ENCODE measurements at places on chromosomes 5 and 9. TPM values are rescaled to one million over a fixed set of nuclear protein-coding genes. Genes with fewer than 3 reads are reported as not detected.

ENHO gene
- total RNA-seq = 3.4 TPM

TAS2R1 gene
- not detected for total RNA-seq

DNA sequence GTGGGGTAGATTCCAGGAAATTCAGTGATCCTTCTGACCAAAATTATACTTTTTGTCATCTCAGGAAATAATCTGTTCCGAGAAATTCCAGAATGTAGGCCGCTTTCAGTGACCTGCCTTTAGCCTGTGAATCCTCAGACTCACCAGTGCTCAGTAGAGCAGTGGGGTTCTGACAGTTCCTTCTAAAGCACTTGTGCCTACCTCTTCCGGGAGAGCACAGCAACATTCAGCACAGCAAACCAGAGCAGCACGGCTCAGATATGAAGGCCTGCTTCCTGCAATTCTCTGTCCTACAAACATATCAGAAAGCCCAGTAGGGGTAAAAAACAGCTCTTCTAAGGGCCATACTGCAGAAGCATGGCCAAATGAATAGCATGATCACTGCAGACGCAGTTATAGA is 15.0 kb downstream of the FANCC start:
- H3K4me1 ChIP-seq = no peaks in the 10 kb centered on the region
- no peak for DNase-seq
- peaks cover 3% of the 10 kb centered on the region for H3K36me3 ChIP-seq
- H3K27me3 ChIP-seq = no peaks in the 10 kb centered on the region

C9 gene
- 0.22 TPM for total RNA-seq

- no peaks in the 10 kb centered on the region for H3K36me3 ChIP-seq
- H3K27me3 ChIP-seq = peaks cover 9% of the 10 kb centered on the region
- DNase-seq = peak; percentile 49
- H3K4me3 ChIP-seq = no peak overlapping the region
- H3K27ac ChIP-seq = no peak overlapping the region
Measured at GRCh38 chr9:121494192-121494591, 5.5 kb downstream of the GGTA1 start.

DNA sequence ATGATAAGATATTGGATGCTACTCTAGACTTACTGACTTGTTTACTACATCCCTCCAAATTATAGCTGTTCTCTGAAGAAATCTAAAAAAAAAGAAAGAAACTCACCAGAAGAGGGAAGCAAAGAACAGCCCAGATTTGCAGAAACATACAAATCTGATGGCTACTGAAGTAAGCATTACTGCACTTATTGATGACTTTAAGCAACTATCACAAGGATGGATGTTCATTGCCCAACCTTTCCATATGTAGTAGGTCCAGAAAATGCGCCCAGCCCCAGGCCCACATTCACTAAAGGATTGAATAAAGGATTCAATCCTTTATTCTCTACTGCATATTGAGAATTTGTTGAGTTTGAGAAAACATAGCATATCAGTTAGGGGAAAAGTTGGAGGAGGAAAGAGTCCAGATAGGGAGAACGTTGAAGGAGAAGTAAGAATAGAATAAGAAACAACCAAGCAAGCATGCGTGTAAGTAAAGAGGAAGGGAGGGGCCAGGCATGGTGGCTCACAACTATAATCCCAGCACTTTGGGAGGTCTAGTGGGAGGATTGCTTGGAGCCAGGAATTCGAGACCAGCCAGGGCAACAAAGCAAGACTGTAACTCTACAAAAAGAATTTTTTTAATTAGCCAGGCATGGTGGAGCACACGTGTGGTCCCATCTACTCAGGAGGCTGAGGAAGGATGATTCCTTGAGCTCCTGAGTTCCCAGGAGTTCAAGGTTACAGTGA is 33.8 kb upstream of the DTWD2 start:
- no peak overlapping the region for H3K4me3 ChIP-seq
- peak; percentile 46 for DNase-seq
- H3K4me1 ChIP-seq = no peaks in the 10 kb centered on the region
- no peaks in the 10 kb centered on the region for H3K36me3 ChIP-seq
- no peaks in the 10 kb centered on the region for H3K27me3 ChIP-seq
- H3K27ac ChIP-seq = no peak overlapping the region

- no peaks in the 10 kb centered on the region for H3K27me3 ChIP-seq
- peak overlapping the region; percentile 86 for H3K27ac ChIP-seq
- peak overlapping the region; percentile 53 for H3K4me3 ChIP-seq
- no peaks in the 10 kb centered on the region for H3K36me3 ChIP-seq
Measured at GRCh38 chr5:54457094-54457862, 1.8 kb downstream of the HSPB3 start.

- no peak overlapping the region for H3K27ac ChIP-seq
- no peaks in the 10 kb centered on the region for H3K27me3 ChIP-seq
- no peaks in the 10 kb centered on the region for H3K4me1 ChIP-seq
- peaks cover 40% of the 10 kb centered on the region for H3K36me3 ChIP-seq
Measured at GRCh38 chr9:127318651-127319167, 54.1 kb downstream of the GARNL3 start.

IFNA17 gene
- total RNA-seq = not detected

PCDHGA3 gene
- total RNA-seq = 1.2 TPM

- H3K27ac ChIP-seq = no peak overlapping the region
- peaks cover 29% of the 10 kb centered on the region for H3K4me1 ChIP-seq
- no peak for DNase-seq
- peaks cover under 1% of the 10 kb centered on the region for H3K27me3 ChIP-seq
Measured at GRCh38 chr9:114060711-114061110, 17.4 kb downstream of the AMBP start.

DNA sequence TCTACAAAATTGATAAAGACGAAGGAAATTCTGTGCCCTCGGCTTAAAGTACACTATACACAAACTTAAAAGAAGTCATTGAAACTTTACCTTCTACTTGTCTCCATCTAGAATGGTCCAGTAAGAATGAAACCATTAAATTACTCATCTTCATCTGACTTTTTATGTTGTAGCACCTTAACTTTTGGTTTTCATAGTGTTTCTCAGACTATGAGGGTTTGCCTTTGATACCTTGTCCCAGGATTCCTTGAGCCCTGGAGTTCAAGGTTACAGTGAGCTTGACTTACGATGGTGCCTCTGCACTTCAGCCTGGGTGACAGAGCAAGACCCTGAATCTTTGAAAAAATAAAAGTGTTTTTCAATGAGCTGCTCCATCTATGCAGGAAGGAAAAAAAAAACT is 132.2 kb downstream of the CDC42SE2 start:
- no peaks in the 10 kb centered on the region for H3K27me3 ChIP-seq
- H3K4me1 ChIP-seq = no peaks in the 10 kb centered on the region
- H3K36me3 ChIP-seq = peaks cover 18% of the 10 kb centered on the region
- DNase-seq = no peak
- H3K27ac ChIP-seq = no peak overlapping the region

CRHBP gene
- 1.2 TPM for total RNA-seq

SEMA5A gene
- 26.5 TPM for total RNA-seq

MLANA gene
- total RNA-seq = not detected

- H3K4me3 ChIP-seq = no peak overlapping the region
- no peaks in the 10 kb centered on the region for H3K36me3 ChIP-seq
- no peaks in the 10 kb centered on the region for H3K4me1 ChIP-seq
- no peak for DNase-seq
- no peaks in the 10 kb centered on the region for H3K27me3 ChIP-seq
Measured at GRCh38 chr5:155912291-155912690, 414.7 kb upstream of the SGCD start.

SV2C gene
- under 0.01 TPM for total RNA-seq

DNA sequence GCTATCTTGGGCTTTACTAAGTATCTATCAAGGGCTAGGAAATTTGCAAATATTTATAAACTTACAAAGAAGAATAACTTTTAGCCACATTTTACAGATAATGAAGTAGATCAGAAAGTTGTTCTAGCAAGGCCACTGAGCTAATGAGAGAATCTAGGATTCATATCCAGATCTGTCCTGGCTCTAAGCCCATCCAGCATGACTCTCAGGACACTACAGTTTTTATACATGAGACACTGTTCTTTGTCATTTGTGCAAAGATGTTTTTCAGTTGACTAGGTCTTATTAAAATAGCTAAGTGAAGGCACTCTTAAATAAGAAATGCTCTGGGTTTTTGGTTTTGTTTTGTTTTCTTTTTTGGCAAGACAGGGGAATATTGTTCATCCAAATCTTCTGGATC is 273.1 kb downstream of the GABRB2 start:
- no peak overlapping the region for H3K27ac ChIP-seq
- H3K4me3 ChIP-seq = no peak overlapping the region
- DNase-seq = no peak
- H3K27me3 ChIP-seq = no peaks in the 10 kb centered on the region

HAND1 gene
- total RNA-seq = not detected

TLR4 gene
- total RNA-seq = 13.3 TPM

FRRS1L gene
- total RNA-seq = 1.9 TPM

- no peak overlapping the region for H3K4me3 ChIP-seq
- no peaks in the 10 kb centered on the region for H3K27me3 ChIP-seq
- peak overlapping the region; percentile 60 for H3K27ac ChIP-seq
Measured at GRCh38 chr5:72938206-72938605, 17.6 kb upstream of the FCHO2 start.

DOCK2 gene
- 4.5 TPM for total RNA-seq

DNA sequence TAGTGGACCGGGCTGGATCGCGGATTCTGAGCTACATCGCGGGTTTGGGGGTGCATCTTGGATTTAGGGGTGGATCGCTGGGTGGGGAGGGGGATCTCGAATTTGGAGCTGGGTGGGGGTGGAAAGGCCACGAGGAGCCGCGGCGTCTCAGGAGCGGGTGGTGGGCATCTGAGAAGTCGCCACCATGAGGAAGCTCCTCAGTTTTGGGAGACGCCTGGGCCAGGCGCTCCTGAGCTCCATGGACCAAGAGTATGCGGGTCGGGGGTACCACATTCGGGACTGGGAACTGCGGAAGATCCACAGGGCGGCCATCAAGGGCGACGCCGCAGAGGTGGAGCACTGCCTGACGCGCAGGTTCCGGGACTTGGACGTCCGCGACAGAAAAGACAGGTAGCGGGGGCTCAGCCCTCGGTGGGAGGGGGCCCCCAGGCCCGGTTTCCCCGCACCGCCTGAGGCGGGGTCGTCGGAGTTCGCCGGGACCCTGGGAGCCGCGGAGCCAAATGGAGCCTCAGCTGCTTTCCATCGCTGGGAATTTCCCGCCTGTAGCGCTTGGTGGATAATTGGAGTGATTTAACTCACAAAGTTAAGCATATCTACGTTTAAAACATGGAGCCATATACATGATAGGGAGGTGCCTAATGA is 376 bp downstream of the ANKRD18B start:
- H3K36me3 ChIP-seq = no peaks in the 10 kb centered on the region
- no peak for DNase-seq
- H3K27ac ChIP-seq = no peak overlapping the region

HCN1 gene
- 1.3 TPM for total RNA-seq

DNA sequence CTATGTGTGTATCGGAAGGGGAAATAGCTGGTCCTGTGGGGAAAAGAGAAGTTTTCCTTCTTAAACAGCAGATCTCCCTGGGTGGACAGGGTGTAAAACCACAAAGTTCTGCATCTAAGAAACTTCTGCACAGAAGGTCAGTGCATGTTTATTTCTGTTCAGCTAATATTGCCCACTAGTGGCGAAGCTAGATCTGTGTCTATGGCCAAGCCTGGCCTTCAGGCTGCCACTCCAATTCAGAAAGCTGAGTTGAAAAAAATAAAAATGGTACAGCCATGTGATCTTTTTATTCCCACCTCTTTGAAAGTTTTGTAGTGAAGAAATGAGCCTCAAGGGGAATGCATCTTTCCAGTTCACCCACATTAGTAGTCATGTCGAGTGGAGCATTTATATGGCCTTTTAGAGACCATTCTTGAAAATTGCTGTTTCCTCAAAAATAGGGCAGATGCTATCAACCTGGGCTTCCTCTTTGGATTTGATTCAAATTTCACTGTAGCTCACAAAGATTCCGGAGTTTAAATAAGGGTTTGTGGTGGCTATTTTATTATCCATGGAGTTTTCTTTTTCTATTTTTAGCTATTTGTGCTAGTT is 488.0 kb downstream of the PRELID2 start:
- DNase-seq = peak; percentile 29
- H3K4me3 ChIP-seq = no peak overlapping the region
- H3K27me3 ChIP-seq = no peaks in the 10 kb centered on the region

SPARC gene
- 4,650 TPM for total RNA-seq

ATP6V1G1 gene
- 82.1 TPM for total RNA-seq

- no peak for DNase-seq
- H3K27me3 ChIP-seq = no peaks in the 10 kb centered on the region
Measured at GRCh38 chr5:149297340-149298025, 25.8 kb downstream of the AFAP1L1 start.

KIF20A gene
- 17.8 TPM for total RNA-seq

SAXO1 gene
- 0.04 TPM for total RNA-seq

GRCh38 chr5:154756868-154757813 is 2.0 kb downstream of the LARP1 start:
- H3K27ac ChIP-seq = peak overlapping the region; percentile 92
- DNase-seq = peak; percentile 73
- peaks cover 2% of the 10 kb centered on the region for H3K36me3 ChIP-seq
- no peaks in the 10 kb centered on the region for H3K27me3 ChIP-seq
- peak overlapping the region; percentile 92 for H3K4me3 ChIP-seq

ABCA2 gene
- total RNA-seq = 8.3 TPM

DIRAS2 gene
- total RNA-seq = 0.93 TPM

- H3K27ac ChIP-seq = no peak overlapping the region
- H3K4me3 ChIP-seq = no peak overlapping the region
Measured at GRCh38 chr5:131749723-131750470, 46.9 kb downstream of the FNIP1 start.

- DNase-seq = no peak
- H3K27me3 ChIP-seq = no peaks in the 10 kb centered on the region
- no peak overlapping the region for H3K27ac ChIP-seq
- no peaks in the 10 kb centered on the region for H3K36me3 ChIP-seq
Measured at GRCh38 chr5:31153521-31153920, 40.0 kb upstream of the CDH6 start.

DNA sequence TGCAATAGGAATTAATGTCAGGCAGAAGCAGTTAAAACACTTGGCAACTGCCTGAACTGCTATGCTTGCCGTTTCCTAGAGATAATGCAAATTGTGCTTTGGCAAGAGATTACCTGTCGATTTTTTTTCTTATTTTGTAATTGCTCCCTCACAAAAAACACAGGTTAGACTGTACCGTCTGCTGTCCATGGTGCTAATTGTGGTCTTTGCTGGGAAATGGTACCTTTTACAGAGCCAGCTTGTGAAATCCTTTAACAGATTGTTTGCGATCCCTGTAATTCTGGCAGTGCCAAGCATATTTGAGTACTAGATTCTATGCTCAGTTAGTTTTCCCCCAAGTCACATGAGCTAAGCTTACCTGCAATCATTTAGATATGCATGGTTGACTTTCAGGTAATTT is 2125.8 kb upstream of the WWC1 start:
- no peak overlapping the region for H3K27ac ChIP-seq
- H3K4me3 ChIP-seq = no peak overlapping the region
- DNase-seq = peak; percentile 36

GRCh38 chr5:28012538-28012937 is 974.2 kb upstream of the CDH9 start:
- H3K4me3 ChIP-seq = no peak overlapping the region
- H3K27ac ChIP-seq = no peak overlapping the region
- H3K36me3 ChIP-seq = no peaks in the 10 kb centered on the region
- H3K27me3 ChIP-seq = no peaks in the 10 kb centered on the region

- no peak overlapping the region for H3K4me3 ChIP-seq
- H3K36me3 ChIP-seq = peaks cover 34% of the 10 kb centered on the region
- no peak for DNase-seq
- H3K4me1 ChIP-seq = peaks cover 52% of the 10 kb centered on the region
- no peaks in the 10 kb centered on the region for H3K27me3 ChIP-seq
Measured at GRCh38 chr9:130117816-130118632, 54.2 kb upstream of the NCS1 start.

PALM2AKAP2 gene
- total RNA-seq = 25.9 TPM

All from muscle of leg (tissue), 16 donors.